ENCODE measurements at places on chromosomes 2 and 18.

- no peak for DNase-seq
Observed at GRCh38 chr2:152686321-152686720, 30.9 kb downstream of the PRPF40A start.

DNA sequence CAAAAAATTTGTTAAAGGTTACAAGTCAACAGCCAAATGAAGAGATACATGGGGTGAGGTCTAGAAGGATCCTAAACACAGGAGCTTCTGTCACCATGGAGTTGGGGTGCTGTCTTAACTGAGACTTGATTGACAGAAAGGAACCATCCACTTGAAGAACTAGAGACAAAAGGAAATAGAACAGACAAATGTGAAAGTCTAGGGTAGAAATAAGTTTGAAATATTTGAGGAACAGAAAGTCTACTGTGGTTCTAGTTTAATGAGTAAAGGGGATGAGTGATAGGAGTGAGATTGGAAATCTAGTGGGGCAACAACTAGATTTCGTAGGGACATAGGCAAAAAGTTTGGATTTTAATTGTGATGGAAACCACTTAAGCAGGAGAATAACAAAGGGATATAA lies 18.7 kb downstream of the RBBP8 start:
- no peak for DNase-seq

DNA sequence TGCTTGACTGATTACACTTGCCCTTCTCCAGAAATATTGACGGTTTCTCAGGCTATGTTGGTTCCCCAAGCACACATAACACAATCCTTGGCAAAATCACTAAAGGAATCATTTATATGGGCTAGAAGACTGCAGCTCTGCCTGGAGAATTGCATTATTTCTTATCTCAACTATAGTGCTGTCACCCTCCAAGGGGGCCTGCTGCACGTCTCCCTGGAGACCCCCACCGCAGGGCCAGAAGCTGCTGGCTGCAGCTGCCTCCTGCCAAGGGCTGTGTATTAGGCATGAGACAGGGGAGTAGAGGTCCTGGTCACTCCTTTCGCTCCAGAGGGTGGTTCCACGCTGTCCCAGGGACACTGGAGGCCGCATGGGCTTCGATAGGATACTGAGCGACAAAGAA lies 76.6 kb downstream of the LRRC30 start:
- no peak for DNase-seq

DNA sequence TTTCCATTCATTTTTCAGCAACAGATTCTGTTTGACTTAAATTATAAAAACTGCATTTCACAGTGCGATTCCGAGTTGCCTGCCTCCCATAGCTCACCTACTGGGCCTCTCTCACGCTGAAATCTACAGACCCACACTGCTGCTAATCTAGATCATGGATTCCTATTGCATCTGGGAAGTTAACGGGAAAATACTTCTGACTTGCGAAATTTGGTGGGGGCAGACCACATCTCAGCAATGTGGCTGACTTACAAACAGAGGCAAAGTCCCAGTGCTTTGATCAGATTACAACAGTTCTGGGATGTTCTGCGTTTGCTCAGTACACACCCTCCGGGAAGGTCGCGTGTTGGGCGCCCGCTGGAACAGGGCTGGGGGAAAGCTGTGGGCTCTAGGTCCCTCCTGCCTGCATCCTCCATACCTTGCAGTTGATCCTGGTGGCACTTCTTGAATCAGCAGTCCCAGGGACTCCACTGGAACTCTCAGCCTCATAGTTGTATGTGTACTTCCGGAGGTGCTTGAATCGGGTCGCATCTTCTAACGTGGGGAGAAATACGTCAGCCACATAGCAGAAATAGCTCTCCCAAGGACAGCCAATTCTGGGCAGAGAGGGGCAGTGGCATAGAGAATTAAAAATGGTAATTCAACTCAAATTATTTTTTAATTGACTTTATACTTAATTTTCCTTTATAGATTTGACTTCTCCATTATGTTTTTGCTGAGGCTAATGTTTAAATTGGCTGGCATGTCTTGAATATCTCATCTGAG lies 1.7 kb downstream of the APOB start:
- DNase-seq: no peak

DNA sequence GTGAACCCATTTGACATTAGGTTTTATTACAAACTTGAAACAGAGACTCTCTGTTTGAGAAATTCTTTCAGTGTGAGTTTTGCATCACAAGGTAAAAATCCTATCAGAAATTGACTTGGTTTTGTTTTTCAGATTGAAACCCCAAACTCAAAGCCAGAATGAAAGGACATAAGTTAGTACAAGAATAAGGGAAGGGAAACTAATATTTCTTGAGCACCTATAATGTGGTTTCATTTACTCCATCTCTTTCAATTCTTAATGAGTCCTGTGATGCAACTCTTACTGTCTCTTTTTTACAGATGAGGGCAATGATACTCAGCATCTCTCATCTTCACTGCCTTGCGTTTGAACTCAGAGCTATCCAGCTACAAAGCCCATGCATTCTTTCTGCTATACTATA lies 210.0 kb upstream of the SIX3 start:
- DNase-seq: no peak

- no peak for DNase-seq
Observed at GRCh38 chr2:189083106-189083505, 96.5 kb downstream of the COL5A2 start.

GRCh38 chr18:76952747-76953146 lies 130.4 kb downstream of the ZNF236 start:
- no peak for DNase-seq

DNA sequence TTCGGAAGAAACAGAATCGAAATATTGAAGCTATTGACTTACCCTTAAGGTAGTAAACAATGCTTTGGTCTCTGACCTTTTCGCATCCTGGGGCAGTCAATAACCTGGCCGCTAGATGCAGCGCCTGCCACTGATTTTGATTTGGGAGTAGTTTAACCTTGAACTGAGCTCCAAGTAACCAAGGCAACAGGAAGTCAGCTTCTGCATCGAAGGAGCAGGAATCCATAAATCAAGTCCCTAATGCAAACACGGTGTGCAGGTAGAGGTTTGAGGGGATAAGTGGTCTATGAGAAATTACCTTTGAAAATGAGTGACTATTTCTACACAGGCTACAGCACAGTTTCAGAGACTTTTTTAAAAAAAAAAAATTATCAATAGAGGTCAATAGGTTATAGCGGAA lies 353.5 kb downstream of the SETBP1 start:
- DNase-seq: no peak

DNA sequence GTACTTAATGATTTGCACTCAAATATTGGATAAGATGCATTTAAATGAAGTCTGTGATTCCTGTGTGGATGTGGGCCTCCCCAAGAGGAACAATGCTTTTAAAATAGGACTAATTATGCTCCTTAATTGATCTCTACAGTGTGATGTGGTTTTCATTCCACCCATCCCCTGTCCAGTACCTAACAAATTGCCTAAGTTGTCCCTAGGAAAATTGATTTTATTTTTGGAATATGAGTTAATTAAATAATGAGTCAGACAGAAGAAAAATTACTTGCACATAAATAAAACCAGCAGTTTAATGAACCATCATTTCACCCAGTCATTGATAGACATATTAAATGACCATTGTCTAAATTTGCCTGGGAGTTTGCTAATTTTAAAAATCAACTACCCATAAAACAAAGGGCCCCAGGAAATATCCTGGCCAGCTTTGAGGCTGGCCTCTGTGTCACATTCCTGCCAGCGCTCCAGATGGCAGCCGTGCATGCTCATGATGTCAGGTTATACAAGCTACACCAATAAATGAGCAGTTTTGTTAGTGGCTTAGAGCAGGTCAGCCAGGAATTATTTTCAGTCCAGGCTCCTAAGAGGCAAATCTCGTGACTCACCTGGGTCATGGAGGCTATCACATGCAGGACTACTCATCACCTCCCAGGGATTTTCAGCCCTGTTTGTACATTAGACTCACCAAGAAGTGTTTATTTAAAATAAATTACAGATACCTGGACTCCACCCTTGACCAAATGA lies 31.9 kb downstream of the ABHD3 start:
- no peak for DNase-seq

- DNase-seq: no peak
Observed at GRCh38 chr18:39627936-39628335, 2062.3 kb upstream of the CELF4 start.

- no peak for DNase-seq
Observed at GRCh38 chr2:9634133-9634532, 3.3 kb upstream of the YWHAQ start.

GRCh38 chr2:128628206-128628605 lies 309.5 kb upstream of the HS6ST1 start:
- DNase-seq: no peak

DNA sequence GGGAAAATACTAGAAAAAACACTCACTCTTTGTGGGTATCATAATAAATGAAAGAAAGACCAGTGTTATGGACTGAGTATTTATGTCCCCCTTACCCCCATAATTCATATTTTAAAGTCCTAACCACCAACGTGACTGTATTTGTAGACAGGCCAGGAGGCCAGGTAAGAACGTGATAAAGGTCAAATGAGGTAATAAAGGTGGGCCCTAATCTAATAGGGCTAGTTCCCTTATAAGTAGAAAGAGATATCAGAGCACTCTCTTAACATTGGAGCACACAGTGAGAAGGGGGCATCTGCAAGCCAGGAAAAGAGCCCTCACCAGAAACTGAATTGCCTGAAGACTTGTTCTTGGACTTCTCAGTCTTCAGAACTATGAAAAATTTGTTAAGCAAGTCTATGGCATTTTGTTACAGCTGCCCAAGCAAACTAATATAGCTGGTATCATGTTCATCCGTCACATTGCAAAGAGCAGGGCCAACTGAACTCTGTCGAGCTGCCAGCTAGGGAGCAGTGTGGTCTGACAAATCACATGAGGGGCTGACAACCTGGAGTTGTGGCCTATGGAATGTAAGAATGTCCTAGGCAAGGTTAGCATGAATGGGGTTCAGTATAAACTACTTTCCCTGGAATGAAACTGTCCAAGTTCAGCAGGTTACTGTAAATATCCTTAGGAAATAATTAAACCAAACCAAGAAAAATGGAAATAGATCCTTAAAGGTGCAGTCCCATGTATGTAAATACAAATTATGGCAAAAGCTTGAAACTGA lies 280.9 kb downstream of the ZNF385B start:
- no peak for DNase-seq

GRCh38 chr2:2022941-2023586 lies 278.7 kb upstream of the PXDN start:
- DNase-seq: no peak

GRCh38 chr2:129201696-129202095 lies 777.8 kb upstream of the RAB6C start:
- DNase-seq: no peak

GRCh38 chr2:64423303-64423702 lies 30.7 kb upstream of the LGALSL start:
- DNase-seq: no peak

- DNase-seq: no peak
Observed at GRCh38 chr2:213064099-213064498, 87.3 kb downstream of the IKZF2 start.

GRCh38 chr18:45690975-45691815 lies 32.8 kb upstream of the SLC14A1 start:
- peak; percentile 38 for DNase-seq

DNA sequence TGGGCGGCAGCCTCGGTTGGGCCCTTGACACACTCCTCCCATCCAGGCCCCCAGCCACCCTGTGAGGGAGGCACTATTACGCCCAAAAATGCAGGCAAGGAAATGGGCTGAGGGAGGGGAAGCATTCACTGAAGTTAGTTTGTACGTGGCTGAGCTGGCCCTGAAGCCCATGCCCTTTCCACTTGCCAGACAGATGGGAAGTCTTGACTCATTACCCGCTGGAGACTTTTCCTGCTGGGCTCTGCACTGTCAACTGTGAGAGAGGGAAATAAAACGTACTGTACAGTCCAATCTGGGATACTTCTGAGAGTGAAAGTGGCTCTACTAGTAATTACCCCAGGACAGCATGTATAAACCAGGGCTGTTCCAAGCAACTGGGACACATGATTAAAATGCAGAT lies 125.9 kb downstream of the MSH2 start:
- DNase-seq: no peak

GRCh38 chr18:70183441-70183840 lies 22.0 kb downstream of the RTTN start:
- no peak for DNase-seq

DNA sequence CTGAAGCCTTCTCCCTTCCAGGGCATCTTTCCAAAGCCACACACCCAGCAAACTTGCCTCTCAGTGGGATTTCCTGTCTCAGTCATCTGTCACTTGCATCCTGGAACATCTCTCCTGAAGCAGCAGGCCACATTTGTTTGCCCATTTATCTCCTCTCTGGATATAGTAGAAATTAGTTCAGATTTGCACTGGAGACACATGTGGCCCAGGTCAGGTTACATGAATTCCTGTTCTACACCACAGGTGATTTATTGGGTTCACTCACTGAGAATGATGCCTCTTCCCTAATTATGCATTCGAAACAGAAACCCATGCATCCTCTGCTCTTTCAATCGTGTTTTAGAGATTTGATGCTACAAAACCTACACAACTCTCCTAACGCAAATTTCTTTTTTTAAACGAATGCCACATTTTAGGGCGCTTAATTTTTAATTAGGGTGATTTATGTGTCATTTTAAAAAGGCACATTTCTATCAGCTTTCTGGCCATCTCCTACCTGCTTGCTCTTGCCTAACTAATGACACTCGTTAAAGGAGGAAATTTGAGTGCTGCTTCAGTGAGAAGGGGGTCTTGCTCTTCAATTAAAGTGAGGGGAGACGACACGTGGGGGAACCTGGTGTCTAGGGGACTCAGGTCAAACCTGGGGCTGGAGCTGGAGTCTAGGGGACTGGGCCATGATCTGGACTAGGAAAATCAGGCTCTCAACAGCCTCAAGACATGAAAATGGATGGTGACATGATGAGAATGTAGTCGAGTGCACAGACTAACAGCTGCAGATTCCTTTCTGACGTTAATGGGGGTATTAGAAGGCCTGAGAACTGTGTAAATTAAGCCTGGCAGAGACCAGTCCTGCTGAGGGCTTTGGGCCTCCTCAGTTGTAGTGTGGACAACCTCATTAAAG lies 221.4 kb downstream of the CLIP4 start:
- DNase-seq: no peak

DNA sequence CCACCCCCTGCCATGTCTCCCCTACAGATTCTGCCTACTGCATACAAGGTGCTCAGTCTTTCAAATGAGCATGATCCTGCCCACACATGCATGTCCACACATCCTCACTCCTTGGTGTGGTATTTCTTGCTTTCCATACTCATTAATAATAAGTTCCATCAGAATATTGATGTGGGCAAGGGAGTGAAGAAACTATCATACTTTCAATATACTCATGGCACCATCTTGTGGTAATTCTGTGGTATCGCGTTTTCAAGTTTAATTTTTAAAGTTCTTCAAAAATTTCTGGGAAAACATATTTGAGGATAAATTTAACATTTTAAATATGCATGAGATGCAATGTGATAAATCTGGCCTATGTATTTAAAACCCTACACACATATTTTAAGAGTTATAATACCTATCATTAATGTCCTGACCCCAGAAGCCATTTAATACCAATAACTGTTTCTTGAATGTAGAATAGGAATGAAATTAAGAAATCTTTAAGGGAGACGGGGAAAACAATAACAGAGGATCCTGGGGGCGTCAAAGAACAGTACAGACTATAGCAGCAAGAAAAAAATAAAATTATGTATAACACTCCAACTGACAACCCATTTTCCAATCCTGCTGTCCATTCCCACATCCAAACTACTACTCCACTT lies 110.1 kb downstream of the ZNF385B start:
- DNase-seq: no peak

GRCh38 chr2:239275044-239275685 lies 125.7 kb downstream of the HDAC4 start:
- no peak for DNase-seq

All from NCI-H1048 (cell line).